Right cardiac atrium (tissue), 5 donors: ENCODE measurements at places on chromosomes 1 and 21. TPM values are rescaled to one million over a fixed set of nuclear protein-coding genes. Genes with fewer than 3 reads are reported as not detected.
A peak's percentile ranks its signal among the peaks of the same experiment; 100 is the strongest.

KCNQ4 gene
- 0.88 TPM for polyA plus RNA-seq

PRKCZ gene
- 21.2 TPM for polyA plus RNA-seq

GJC2 gene
- polyA plus RNA-seq = 1.3 TPM

PAX7 gene
- not detected for polyA plus RNA-seq

MAP1LC3C gene
- polyA plus RNA-seq = 0.25 TPM

KLHDC9 gene
- 5.1 TPM for polyA plus RNA-seq

KCNE1 gene
- polyA plus RNA-seq = 3.8 TPM

PGLYRP3 gene
- polyA plus RNA-seq = not detected

MYOC gene
- 8.3 TPM for polyA plus RNA-seq

DNA sequence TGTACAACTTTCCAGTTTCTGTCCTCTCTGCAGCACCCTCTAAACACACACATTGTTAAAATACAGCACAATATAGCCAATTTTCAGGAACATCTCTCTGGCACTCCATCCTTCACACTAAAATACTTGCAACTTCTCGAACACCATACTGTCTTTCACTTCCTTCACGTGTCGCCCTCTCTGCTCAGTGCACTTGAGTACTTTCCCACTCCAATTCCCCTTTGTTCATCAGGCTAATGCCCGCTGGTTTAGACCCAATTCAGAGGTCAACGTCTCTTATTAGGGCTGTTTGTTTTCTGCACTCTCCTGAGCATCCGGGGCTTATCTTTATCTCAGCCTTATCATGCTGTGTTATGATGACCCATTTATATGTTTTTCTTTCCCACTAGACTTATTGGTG lies 238.2 kb upstream of the SGIP1 start:
- DNase-seq = no peak

DNA sequence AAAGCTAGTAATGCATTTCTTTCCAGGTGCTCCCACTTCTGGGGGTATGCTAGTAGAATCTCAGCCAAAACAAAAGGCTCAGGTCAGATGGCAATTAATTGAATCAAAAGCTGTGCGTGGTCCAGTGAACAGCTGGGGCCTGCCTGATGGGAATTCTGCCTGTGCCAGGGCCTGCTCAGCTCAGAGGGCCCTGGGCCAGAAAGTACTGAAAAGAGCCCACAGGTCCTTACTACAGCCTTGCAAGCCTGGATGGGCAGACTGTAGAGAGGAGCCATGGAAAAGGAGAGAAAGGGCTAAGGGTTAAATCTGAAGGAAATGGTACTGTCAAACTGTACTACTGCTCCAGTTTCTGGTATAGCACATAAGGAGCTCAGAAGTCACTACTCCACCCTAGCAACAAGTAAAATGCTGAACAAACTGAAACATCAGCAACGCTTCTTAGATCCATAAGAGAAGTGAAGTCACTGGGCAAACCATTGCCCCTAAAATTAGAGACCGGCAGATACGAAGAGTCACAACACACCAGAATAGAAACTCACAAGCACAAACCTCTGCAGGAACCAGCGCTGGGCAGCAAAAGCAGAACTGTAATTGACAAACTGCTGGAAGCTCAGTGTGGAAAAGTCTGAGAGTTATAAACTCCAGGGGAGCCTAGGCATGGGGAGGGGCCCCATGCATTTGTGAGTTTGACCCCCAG lies 121.1 kb upstream of the SYT6 start:
- DNase-seq = no peak

GRCh38 chr1:47894410-47895278 lies 102.5 kb downstream of the TRABD2B start:
- DNase-seq = no peak

DNA sequence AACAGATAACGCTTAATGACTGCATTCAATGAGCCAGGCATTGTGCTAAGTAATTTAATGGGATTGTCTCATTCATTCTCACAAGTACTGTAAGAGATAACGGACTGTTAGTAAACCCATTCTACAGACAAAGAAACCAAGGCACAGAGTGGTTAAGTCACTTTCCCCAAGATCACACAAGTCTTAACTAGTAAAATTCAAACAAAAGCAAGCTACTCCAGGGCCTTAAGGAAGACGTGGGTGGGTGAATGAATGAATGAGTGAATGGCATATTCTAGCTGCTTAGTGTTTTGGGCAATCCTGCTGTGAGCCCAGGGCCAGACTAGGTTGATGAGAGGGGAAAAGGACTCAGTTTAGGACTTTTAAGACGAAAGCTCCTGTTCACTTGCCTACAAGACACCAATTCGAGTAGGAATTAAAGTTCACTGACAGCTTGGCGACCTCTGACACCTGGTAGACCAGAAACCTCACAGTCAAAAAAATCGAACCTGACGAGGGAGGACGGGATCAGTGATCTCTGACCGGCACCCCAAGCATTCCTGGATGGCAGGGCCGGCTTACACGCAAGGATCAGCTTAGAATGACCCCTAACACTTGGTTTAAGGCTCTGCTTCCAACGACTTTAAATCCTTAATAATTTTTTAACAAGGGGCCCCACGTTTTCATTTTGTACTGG lies 557 bp downstream of the EMC1 start:
- no peak for DNase-seq

DNA sequence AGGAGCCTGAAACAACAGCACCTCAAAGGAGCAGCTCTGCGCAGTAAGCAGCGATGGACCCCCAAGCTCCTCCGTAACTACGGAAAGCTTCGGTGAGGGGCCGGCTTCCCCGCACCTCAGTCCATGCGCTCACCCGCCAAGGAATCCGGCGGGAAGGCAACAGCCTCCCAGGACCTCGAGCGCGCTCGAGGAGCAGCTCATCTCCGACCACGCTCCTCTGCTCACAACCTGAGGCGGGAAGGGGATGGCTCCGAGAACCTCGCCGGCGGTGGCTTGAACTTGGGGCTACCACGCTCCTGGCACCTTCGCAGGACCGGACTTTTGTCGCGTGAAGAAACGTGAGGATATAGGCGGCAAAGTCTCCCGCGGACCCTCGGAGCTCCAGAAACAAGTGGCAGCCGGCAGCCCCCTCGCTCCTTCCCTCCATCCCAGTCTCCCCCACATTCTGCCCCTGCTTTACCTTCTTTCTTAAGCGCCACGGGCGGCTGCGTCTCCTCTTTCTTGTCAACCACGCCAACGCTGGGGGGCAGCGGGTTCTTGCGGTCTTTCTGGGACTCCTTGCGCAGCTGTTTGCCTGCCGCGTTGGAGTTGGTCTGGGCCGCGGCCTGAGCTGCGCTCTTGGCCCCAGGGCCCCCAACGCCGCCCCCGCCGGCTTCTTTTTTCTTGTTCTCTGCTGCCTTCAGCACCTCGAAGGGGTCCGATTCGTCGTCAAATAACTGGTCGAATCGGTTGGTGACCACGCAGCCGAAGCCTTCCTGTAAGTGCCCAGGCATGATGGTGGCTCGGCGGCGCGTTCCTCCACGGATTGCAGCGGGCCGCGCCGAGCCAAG lies 459 bp downstream of the SERBP1 start:
- DNase-seq = peak; percentile 67

GRCh38 chr1:61950418-61950817 lies 208.1 kb downstream of the PATJ start:
- no peak for DNase-seq

DNA sequence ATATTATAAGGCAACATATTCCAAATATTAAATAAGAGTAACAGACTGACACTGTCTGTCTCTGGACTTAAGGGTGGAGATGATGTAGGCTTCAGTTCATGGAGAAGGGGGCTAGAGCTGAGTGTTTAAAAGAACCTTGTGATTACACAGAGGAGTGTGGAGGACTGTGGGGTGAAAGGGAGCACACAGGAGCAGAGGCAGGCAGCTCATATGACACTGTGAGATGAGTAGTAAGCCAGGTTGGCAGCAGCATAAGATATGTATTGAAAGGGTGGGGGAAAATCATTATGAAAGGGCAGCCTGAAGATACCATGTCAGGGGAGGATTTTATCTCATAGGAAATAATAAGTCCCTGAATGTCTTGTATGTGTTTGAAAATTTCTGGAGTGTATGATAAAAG lies 104.5 kb downstream of the AK5 start:
- no peak for DNase-seq

GRCh38 chr1:96363826-96364225 lies 357.8 kb upstream of the PTBP2 start:
- no peak for DNase-seq

- no peak for DNase-seq
These were observed 79.5 kb upstream of the BACH1 start for GRCh38 chr21:29219165-29219770.

DNA sequence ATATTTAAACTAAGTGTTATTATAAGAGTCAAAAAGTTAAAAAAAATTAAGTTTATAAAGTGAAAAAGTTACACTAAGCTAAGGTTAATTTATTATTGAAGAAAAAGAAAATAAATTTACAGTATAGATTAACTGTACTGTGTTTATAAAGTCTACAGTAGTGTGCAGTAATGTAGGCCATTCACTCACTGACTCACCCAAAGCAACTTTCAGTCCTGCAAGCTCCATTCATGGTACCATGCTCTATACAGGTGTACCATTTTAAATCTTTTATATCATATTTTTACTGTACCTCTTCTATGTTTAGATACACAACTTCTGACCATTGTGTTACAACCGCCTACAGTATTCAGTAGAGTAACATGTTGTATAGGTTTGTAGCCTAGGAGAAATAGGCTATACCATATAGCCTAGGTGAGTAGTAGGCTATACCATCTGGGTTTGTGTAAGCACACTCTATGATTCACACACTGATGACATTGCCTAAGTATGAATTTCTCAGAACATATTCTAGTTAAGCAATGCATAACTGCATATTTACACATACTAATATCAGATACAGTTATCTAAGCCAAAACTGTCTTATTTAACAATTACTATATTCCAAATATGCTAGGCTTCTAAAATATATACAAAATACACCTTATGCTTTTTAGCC lies 80.6 kb upstream of the GFI1 start:
- no peak for DNase-seq

GRCh38 chr1:218259800-218260199 lies 25.3 kb upstream of the RRP15 start:
- DNase-seq = no peak

GRCh38 chr1:235409042-235409820 lies 42.0 kb downstream of the TBCE start:
- DNase-seq = no peak

GRCh38 chr1:211828584-211829342 lies 1.8 kb downstream of the LPGAT1 start:
- no peak for DNase-seq
